Islet precursor cell (in vitro differentiated cells): ENCODE measurements at places on chromosomes 2 and 18.
A peak's percentile ranks its signal among the peaks of the same experiment; 100 is the strongest.

- DNase-seq: no peak
These were observed 22.7 kb downstream of the TMEM87B start for GRCh38 chr2:112077814-112078213.

- DNase-seq: no peak
These were observed 78.0 kb upstream of the PNPT1 start for GRCh38 chr2:55771612-55772011.

- DNase-seq: no peak
These were observed 105.2 kb downstream of the FSHR start for GRCh38 chr2:49049161-49049560.

DNA sequence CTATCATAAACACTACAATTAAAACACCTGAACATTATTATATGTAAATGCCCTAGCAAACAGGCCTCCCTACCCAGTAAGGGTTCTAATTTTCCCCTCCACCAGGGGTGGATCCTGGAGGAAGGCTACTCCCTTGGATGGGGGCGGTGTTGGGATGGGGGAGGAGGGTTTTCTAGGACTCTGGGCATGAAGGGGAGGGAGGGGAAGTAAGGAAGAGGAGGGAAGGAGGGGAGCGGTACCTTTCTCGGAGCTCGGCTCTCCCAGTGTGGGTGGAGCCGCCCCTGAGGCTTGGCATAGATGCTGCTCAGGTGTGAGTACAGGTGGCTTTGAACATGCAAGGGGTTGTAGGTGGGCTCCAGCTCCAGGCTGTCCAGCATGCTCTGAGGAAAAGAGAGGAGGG, 5.4 kb downstream of the DOK1 start:
- DNase-seq: peak; percentile 50

GRCh38 chr2:215452725-215453124, 16.9 kb upstream of the FN1 start:
- DNase-seq: peak; percentile 74

DNA sequence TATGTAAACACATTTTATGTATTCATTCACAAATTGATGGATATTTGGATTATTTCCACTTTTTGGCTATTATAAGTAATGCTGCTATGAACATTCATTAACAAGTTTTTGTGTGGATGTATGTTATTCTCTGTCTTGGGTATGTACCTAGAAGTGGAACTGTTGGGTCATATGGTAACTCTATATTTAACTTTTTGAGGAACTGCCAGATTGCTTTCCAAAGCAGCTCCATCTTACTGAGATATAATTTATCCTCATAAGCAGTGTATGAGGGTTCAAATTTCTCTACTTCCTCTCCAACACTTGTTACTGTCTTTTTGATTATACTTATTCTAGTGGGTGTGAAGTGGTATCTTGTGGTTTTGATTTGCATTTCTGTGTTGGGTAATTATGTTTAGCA, 7.1 kb upstream of the EML6 start:
- no peak for DNase-seq

GRCh38 chr18:6547476-6547875, 132.8 kb upstream of the L3MBTL4 start:
- DNase-seq: no peak

DNA sequence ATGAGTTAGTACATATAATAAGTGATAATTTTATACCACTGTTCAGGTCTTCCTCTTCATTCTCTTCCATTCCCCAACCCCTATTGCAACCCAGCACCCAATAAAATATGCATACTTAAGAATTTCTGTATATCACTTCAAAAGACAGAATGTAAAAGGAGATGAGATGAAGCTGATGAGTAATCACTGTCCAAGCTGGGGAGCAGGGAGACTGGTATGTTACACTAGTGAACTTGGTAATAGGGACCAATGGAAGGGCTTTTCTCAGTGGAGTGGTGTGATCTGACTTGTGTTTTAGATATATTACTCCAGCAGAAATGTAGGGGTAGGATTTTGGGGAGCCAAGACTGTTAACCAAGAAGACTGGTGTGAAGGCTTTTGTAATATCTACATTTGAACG, 18.0 kb upstream of the ARHGAP28 start:
- DNase-seq: no peak

DNA sequence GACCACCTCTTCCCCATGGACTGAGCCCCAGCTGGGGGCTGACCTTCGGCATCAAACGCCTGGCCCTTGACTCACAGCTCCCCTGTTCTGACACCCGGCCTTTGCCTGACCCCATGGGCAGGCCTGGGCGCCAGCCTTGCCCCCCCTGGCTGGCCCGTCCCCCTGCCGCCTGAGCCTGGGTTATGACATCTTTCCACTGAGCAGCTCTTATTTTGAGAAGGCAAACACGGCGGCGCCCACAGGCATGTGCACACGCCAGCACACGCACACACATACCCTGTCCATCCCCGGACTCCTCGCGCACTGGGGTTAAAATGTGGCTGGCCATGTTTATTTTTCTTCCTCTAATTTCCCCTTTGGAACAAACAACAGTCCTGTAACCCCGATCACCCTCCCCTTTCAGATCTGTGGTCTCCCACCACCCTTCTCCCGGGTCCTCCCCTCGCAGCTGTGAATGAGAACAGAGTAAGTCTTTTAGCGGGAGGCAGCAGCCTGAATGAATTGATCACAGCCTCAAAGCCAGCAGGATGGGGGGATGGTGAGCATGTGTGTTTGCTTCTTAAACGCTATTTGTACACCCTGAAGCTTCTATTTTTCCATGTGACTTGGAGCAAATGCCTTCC, 11.8 kb upstream of the ATOH8 start:
- DNase-seq: no peak

GRCh38 chr2:15158532-15158931, 402.6 kb downstream of the NBAS start:
- DNase-seq: no peak

DNA sequence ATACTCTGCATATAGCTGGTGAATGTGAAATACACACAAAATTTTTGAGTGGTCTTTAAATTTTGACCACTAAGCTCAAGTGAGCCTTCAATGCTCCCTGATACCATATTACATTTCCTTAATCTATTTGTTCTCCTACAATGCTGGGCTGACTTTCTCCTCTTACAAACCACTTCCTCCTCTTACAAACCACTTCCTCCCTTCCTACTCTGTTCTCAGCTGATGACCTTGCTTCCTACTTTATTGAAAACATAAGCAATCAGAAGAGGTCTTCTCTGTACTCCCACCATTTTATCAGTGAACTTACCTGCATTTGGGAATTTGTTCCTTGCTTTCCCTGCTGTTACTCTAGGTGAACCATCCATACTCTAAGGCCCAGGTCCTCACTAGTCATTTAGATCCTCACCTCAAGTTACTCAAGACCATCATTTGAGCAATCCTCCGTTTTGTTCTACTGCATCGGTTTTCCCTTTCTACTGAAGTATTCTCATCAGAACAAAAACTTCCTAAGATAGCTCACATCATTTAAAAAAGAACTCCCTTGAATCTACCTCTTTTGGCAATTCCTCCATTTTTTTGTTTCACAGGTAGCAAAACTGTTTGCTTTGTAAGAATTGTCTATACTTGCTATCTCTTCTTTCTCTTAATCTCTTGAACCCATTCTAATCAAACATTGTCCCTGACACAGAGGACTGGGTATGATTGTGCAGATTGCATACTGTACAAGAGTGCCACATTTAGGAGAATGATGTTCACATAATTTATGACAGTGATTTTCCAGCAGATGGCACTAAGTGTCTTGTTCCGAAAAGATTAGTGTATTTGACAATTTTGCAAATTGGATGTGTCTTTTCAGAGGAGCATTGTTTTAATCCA, 96.5 kb downstream of the EPB41L5 start:
- no peak for DNase-seq

DNA sequence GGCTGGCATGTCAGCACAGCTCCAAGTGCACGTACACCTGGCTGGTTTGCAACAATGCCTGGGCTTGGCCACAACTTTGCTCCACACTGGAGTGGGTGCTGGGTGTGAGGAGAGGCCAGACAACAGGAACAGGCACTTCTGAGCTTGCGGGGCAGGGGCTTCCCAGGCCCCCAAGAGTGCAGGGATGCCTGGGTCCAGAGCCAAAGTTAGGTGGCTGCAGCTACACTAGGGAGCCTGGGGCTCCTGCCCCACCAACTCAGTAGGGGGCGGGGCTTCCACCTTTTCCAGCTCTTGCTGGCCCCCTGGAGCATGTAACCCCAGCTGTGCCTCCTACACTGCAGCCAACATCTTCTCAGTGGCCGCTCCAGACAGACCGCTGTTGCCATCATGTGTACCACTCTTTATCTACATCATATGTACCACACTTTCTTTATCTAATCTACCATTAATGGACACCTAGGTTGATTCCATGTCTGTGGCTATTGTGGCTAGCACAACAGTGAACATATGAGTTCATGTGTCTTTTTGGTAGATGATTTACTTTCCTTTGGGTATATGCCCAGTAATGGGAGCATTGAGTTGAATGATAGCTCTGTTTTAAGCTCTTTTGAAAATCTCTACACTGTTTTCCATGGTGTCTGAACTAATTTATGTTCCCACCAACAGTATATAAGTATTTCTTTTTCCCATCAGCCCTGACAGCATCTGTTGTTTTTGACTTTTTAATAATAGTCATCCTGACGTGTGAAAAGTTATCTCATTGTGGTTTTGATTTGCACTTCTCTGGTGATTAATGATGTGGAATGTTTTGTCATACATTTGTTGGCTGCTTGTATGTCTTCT, 87.9 kb downstream of the ZNF804A start:
- no peak for DNase-seq

GRCh38 chr18:75209951-75210258, 692 bp upstream of the TSHZ1 start:
- no peak for DNase-seq

- DNase-seq: peak; percentile 98
These were observed 87.3 kb downstream of the ACAA2 start for GRCh38 chr18:49725809-49726674.

DNA sequence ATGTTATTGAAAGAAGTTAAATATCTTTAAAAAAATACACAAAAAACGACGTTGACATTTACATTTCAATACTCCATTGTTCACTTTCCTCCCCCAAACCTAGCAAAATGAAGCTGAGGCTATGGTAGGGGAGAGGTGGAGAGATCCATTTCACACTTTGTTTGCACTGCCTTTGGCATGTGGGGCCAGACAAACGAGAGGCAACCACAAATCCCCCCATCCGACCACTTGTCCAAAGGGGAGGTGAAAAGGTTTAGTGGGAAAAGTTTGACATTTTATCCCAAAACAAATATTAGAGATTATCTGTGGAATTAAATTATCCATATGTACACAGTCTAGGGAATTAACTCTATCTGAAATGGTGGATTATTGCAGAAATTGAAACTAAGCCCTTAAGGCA, 261.7 kb upstream of the FIGN start:
- no peak for DNase-seq

DNA sequence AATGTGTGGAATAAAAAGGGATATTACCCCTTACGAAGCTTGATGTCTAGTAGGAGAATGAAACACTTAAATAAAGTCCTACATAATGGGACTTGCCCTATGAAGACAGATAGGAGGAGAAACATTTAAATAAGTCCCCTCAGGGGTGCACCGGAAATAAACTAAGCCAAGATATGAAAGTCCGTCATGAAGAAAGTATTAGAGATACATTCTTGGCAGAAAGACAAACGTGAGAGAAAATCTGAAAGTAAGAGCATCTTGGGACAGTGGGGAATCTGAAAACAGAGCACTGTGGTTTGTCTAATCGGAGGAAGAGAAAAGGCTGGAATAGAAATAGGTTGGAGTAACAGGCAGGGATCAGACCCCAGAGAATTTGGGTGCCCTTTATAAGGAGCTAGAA, 516.9 kb upstream of the DSEL start:
- DNase-seq: no peak

- peak; percentile 54 for DNase-seq
These were observed 110.4 kb downstream of the CYP26B1 start for GRCh38 chr2:72037261-72037666.

DNA sequence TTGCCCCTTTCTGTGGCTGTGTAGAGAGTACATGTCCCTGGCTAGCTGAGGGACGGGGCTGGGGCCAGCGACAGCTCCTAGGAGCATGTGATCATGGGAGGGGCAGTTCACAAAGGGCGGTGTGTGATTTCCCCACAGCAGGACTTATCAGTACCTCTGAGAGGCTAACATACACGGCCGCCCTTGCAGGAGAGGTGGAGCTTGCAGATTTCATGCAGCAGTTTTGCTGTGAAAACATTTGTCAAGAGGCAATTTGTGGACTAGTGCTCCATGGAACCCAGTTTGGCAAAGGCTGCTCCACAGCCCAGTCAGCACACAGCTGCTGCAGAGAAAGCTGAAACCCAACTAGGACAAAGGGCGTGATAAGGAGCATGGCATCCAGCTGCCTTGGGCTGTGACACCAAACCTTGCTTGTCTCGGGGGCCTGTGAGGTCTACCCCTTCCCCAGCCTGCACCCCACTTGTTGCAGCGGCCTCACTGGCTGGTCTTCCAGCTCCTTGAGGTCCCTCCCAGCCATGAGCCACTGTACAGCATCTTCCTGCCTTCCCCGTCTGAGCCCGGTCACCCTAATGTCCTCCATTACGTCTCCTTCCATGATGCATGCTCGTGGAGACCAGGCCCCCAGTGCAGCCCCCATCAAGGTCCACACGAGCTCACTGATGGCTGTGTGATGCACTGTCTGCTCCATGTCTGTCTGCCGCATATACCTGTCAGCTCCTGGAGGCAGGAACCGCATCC, 121.4 kb upstream of the HDAC4 start:
- no peak for DNase-seq

GRCh38 chr2:154549869-154550268, 148.6 kb upstream of the KCNJ3 start:
- no peak for DNase-seq

DNA sequence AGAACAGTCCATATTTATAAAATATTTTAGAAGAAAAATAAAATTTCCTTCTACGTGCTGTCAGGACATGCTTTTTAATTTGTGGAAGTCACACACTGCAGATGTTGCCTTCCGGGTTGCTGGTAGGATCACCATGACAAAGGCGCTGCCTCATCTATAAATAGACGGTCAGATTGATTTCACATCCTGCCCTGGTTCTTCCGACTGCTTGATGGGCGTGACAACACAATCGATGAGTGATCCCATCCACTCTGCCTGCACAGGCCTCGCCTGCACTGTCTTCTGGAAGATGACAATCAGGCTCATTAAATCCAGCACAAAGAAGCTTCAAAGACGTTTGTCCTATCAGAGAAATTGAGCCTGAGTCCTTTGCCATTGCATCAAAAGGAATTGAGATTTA, 318.9 kb upstream of the TRIB2 start:
- DNase-seq: peak; percentile 58

GRCh38 chr2:71812736-71813135, 334.9 kb downstream of the CYP26B1 start:
- DNase-seq: peak; percentile 26

DNA sequence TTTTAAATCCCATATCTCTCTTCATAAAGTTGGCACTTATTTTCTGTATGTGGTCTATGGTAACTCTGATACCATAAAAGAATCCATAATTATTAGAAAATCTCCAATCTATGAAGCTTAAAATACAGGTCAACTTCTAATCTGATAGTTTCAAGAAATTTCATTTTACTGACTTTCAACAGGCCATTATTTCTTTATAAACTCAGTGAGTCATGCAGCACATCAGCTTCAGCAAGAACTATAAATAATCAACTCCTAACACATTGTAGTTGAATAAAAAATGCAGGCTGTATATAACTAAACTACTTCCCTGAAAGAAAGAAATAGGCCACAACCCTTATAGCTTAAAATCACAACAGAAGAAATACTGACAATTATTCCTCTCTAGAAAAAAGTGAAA, 204.3 kb upstream of the CCDC150 start:
- no peak for DNase-seq

GRCh38 chr18:78934551-78935225, 44.9 kb upstream of the SALL3 start:
- DNase-seq: no peak

- no peak for DNase-seq
These were observed 1377.6 kb upstream of the PIK3C3 start for GRCh38 chr18:40577239-40577980.

GRCh38 chr2:26936855-26937254, 33.6 kb upstream of the MAPRE3 start:
- DNase-seq: no peak
